HepG2 (cell line): ENCODE measurements at places on chromosomes 12 and 14. TPM values are rescaled to one million over a fixed set of nuclear protein-coding genes. Genes with fewer than 3 reads are reported as not detected.

GRCh38 chr14:78240567-78240966 lies 70.4 kb downstream of the NRXN3 start:
- H3K27ac ChIP-seq = no peak overlapping the region
- no peak overlapping the region for H3K4me3 ChIP-seq
- H3K27me3 ChIP-seq = no peaks in the 10 kb centered on the region; the same call in 2 of the 3 replicates
- no peak for DNase-seq
- H3K4me1 ChIP-seq = no peaks in the 10 kb centered on the region

GRCh38 chr12:39878753-39879152 lies 227.1 kb downstream of the SLC2A13 start:
- no peaks in the 10 kb centered on the region for H3K36me3 ChIP-seq
- H3K4me1 ChIP-seq = no peaks in the 10 kb centered on the region
- no peak overlapping the region for H3K27ac ChIP-seq
- no peak overlapping the region for H3K4me3 ChIP-seq

GRCh38 chr14:105072892-105073719 lies 7.9 kb upstream of the GPR132 start:
- no peaks in the 10 kb centered on the region for H3K4me1 ChIP-seq
- H3K27me3 ChIP-seq = peaks cover 76% of the 10 kb centered on the region; the same call in 2 of the 3 replicates
- no peaks in the 10 kb centered on the region for H3K36me3 ChIP-seq
- DNase-seq = no peak
- H3K4me3 ChIP-seq = no peak overlapping the region
- H3K27ac ChIP-seq = no peak overlapping the region

DNA sequence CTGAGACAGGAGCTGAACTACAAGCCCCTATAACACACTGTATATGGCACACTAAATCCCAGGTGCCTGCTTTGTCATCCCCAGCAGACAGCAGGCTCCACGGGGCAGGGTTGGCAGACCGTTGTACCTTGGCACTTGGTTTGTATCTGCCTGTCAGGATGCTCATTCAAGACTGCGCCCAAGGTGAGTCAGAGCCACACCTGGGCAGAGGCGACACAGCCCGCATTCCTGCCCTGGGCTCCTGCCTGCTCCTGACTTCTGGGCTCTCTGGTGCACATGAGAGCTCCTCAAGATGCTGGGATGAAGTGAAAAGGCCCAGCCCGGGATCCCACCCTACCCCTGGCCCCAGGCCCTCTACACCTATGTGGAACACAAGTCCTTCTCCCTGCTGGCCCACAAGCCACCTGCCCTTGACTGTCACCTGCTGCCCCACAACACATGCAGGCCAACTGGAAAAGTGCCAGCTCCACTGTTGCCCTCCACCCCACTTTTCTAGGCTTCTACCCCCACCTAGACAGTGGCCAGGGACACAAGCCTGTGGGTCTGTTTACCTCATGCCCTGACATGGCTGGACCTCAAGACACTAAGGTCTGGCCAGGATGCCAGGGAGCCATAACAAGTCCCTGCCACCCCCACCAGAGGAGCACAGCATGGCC lies 30.8 kb upstream of the PNMA1 start:
- no peaks in the 10 kb centered on the region for H3K27me3 ChIP-seq

DNA sequence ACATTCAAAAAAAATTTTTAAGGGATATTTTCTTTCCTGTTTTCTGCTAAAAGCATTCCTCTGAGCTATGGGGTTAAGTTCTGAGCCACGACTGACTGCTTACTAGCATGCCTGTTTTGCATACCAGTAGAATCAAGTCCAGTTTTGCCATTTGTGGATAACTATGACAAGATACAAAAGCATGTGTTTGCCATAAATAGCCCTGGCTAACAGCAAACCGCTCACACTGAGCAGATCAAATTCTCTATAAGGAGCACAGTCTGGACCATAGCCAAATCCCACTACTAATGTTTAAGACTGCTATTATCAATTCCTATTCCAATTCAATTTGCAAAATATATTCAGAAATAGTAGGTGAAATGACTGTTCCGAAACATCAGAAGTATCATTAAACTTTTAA lies 3.2 kb downstream of the CFL2 start:
- peaks cover 6% of the 10 kb centered on the region for H3K36me3 ChIP-seq
- H3K4me3 ChIP-seq = no peak overlapping the region
- H3K27me3 ChIP-seq = no peaks in the 10 kb centered on the region
- H3K27ac ChIP-seq = no peak overlapping the region

- no peak overlapping the region for H3K27ac ChIP-seq
- DNase-seq = no peak
- H3K36me3 ChIP-seq = peaks cover 9% of the 10 kb centered on the region; the same call in 1 of the 3 replicates
- no peaks in the 10 kb centered on the region for H3K4me1 ChIP-seq
- no peak overlapping the region for H3K4me3 ChIP-seq
These were observed 15.6 kb downstream of the HIP1R start for GRCh38 chr12:122850695-122851350.

The DCAF5 gene
- 11.3 and 13.4 TPM in 2 replicates for total RNA-seq

The NELL2 gene
- 0.11 TPM in 1 of 2 replicates, not detected in the other for total RNA-seq

The VSIG10 gene
- 35.6 and 42.5 TPM in 2 replicates for total RNA-seq
